ENCODE measurements at places on chromosomes 2 and 18.
A peak's percentile ranks its signal among the peaks of the same experiment; 100 is the strongest.

GRCh38 chr2:217223222-217223930 is 363.5 kb upstream of the TNP1 start:
- peak; percentile 59 for DNase-seq

DNA sequence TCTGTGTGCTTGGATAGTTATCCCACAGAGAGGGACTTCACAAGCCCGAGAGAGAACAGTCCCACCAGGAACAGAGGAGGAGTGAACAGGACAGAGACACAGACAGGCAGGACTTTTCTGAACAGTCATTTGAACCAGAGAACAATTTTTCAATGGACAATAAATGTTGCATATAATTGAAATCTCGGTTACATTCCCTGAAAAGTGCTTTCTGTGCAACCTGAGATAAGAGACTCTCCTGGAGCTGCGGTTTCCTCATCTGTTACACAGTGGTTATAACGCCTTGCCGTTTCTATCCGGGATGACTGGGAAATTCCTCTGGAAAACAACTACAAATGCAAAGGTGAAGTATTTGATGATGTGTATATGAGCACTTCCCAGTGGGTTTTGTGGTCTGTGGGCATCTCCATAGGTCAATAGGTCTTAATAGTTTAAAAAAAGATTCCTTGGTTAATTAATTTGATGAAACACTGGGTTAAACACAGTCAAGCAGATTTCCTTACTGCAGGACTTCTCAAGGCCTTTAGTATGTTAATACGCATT is 87.2 kb upstream of the HPCAL1 start:
- DNase-seq = no peak

GRCh38 chr2:44877417-44877816 is 64.1 kb upstream of the SIX3 start:
- DNase-seq = no peak

DNA sequence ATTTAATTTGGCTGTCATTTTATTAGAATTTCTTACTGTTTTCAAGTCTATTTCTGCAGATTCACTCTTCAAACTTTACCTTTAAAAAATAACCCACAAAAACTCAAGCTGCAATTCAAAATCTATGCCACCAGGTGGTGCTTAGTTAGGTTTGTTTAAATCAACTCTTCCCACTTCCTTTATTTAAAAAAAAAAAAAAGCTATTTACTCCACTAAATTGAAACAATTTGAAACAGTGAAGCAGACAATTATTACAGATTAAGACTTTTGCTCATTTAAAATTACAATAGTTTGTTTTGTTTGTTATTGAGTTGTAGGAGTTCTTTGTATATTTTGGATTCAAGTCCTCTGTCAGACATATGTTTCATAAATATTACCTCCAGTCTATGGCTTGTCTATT is 300.0 kb downstream of the PDE11A start:
- DNase-seq = no peak

GRCh38 chr2:207434306-207434705 is 95.5 kb upstream of the CREB1 start:
- no peak for DNase-seq

DNA sequence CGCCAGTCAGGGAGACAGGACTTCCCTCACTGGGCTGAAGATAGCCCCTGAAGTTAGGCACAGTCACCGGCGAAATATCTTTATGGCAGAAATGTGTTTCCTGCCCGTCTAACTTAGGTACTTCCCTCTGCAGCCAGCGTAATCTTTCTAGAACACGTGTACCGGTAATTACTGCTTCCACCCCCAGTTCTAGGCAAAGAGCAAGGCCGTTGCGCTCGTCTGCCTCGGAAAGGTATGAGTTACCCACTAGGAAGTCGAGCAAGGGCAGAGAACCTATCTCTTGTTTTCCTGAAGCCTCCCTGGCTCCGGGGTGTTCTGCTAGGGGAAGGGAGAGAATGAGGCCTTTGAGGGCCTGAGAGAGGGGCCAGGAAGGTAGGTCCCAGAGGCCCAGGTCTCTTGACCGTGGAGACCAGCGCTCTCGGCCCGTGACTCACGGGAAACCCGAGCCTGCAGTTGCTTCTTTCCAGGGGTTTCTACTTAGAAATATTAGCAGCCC is 70.0 kb downstream of the TWSG1 start:
- DNase-seq = peak; percentile 28

- DNase-seq = no peak
These were observed 20.5 kb upstream of the ZNF516 start for GRCh38 chr18:76515576-76515975.

DNA sequence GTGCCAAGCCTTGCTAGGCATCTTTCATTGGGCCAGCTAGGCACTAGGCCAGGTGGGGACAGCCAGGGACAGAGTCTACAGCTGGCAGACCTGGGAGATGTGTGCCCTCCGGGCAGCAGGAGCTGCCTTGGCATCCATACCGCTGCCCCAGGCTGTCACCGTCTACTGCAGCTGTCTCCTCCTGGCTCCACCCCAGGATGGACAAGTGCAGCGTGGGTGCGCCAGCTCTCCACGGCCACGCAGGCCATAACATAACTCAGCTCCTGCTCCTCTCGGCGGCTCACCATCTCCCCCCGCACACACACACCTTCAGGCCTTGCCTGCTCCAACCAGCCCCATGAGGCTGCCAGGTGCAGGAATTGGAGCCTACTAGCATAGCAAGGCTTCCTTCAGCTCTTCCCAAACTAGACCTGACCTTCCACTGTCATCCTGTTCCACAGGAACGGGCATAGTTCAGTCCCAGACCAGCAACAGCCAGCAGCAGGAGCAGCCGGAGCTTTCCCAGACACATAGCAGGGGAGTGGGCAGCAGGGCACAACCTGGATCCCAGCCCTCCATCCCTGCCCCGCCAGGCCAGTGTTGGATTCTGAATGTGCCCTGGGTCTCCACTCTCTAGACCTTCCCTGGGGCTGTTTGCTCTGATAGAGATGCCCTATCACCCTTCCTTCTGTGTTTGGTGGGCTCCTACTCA is 2.5 kb upstream of the ADRA2B start:
- DNase-seq = no peak

DNA sequence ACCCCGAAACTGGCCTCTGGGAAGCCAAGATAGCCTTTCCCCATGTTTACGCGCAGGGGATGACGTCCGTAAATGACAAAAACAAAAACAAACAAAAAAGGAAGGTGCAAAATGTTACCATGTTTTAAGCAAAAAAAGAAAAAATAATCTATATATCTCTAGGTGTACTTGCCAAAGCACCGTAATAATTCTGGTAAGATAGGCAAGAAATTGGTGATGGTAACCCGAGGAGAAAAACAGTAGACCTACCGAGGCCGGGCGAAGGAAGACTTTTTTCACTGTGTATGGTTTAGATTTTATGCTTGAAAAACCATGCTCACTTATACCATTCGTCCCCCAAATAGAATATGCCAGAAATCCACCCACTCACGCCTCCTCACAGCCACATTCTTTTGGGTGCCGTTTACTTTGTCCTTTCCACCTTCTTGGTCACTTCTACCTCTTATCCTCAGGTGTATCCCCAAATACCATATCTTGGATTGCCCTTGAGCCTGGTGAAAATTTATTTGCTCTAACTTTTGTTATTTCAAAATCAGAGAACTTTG is 8.0 kb downstream of the GATA6 start:
- no peak for DNase-seq

DNA sequence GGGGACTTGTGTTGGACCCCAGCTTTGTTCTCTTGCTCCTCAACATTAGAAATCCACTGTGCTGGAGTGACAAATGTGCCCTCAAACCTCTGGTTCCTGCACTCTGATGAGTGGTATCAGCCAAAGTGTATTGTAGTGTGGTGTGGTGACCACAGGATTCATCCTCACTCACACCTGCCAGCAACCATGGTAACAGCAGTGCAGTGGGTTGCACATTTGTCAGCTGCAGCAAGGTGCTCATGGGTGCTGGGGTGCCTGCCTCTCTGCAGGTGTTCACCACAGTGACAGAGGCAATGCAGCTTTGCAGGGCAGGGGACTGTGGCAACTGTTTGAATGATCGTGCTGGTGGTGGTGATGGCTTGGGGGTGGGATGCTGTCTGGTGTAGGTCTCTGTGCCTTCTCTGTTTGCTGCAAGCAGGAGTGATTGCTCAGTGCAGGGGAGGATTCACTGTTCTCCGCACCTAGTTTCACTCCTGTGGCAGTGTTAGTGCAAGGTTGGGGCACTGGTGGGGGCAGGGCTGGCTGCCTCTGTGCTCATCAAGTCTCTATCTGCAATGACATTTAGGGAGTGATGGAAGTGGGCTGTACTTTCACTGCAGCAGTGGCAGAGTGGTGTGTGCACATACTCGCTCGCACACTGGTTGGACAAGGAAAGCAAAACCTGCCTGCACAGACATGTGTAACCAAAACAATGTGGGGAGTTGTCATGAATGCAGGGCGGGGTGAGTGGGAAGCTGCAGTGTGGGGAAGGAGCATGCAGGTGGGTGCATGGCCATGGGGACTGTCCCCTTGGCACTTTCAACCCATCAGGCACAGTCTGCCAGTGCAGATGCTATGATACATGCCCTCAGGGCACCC is 301.1 kb downstream of the PIK3C3 start:
- no peak for DNase-seq

- no peak for DNase-seq
These were observed 74.0 kb upstream of the SEC11C start for GRCh38 chr18:59065684-59066083.

DNA sequence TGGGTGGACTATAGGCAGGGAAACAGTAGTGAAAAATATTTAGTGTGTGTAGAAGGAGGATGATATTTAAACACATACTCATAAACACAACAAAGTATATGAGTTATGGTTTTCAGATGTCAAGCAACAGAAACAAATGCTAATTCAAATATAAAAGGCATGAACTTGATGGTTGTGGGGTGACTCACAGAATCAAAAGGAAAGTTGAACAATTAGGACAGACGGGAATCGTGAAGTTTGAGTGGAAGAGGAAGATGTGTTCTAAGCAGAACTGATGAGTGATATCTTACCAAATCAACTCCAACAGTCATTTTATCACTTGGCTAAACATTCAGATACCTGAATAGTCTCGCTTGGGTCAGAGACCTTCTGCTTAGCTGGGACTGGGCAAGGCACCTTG is 53.6 kb upstream of the ITGA6 start:
- no peak for DNase-seq

DNA sequence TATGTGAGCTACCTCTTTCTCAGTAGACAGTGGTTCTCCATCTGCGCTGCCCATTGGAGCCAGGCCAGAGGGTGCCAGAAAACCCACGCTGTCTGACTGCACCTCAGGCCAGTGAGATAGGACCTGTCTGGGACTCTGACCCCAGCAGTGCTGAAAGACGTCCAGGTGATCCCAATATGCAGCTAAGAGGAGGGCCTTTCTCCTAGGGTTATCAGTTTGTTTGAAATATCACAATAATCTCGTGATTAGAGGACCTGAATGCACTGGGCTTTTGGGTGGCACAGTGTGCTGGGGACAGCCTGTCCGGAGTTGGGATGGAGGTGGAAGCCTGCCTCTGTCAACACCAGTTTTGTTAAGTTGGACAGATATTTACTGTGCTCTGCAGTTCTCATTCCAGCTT is 216.3 kb downstream of the LDLRAD4 start:
- DNase-seq = no peak

- no peak for DNase-seq
These were observed 40.9 kb downstream of the GYPC start for GRCh38 chr2:126696644-126697520.

GRCh38 chr2:196369967-196370366 is 198.6 kb upstream of the STK17B start:
- DNase-seq = no peak

GRCh38 chr2:67782443-67782842 is 280.4 kb downstream of the C1D start:
- DNase-seq = peak; percentile 16

DNA sequence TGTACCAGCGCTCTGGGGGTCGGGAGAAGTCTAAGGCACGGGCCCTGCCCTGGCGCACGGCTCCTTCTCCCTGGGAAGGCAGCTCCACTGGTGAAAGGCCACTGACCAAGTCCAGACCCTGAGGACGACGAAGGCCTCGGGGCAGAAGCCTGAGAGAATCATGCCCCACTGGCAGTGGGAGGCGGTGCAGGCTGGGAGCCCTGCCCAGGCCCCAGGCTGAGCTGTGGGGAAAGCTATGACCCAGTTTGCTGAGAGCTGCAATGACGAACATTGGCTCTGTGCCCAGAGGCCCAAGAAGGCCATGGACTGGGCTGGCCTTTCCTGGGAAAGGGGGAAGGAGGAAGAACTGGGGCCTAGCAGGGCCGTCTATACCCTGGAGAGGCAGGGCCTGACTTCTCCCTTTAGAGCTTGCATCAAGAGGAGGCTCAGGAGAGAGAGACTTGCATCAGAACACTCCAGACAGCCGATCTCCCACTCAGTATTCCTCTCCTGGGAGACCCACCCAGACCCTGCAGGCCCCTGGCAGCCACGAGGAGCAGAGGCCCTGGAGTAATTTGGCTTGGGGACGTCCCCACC is 32.9 kb downstream of the HS1BP3 start:
- DNase-seq = peak; percentile 99

DNA sequence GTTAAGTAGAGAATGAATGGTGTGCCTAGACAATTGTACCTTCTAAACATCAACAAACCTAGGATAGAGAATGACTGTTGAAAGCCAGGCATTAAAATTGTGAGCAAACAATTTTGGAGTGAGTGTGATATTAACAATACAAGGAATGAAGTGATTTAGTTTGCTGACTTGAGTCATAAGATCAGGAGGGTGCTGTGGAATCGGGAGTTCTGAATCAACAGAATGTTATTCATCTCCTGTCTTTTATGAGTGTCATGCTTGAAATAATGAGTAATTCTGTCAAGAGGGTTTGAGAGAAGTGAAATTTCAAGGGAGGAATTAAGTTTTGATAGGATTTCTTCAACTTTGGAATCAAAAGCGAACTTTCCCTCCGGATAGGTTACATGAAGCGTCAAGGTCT is 214.4 kb upstream of the DSEL start:
- no peak for DNase-seq

DNA sequence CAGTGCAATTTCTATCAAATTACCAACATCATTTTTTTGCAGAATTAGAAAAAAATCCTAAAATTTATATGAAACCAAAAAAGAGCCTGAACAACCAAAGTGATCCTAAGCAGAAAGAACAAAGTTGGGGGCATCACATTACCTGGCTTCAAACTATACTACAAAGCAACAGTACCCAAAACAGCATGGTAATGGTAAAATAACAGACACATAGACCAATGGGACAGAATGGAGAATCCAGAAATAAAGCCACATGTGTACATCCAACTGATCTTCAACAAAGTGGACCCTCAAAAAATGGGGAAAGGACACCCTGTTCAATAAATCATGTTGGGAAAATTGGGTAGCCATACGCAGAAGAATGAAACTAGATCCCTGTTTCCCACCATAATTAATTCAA is 245.7 kb upstream of the CTAGE1 start:
- DNase-seq = no peak

GRCh38 chr18:57505231-57505630 is 70.1 kb downstream of the ONECUT2 start:
- DNase-seq = no peak
